ENCODE measurements at places on chromosomes 6 and 20.
A peak's percentile ranks its signal among the peaks of the same experiment; 100 is the strongest.

GRCh38 chr6:5990786-5991185 lies 15.9 kb downstream of the NRN1 start:
- no peak for DNase-seq

DNA sequence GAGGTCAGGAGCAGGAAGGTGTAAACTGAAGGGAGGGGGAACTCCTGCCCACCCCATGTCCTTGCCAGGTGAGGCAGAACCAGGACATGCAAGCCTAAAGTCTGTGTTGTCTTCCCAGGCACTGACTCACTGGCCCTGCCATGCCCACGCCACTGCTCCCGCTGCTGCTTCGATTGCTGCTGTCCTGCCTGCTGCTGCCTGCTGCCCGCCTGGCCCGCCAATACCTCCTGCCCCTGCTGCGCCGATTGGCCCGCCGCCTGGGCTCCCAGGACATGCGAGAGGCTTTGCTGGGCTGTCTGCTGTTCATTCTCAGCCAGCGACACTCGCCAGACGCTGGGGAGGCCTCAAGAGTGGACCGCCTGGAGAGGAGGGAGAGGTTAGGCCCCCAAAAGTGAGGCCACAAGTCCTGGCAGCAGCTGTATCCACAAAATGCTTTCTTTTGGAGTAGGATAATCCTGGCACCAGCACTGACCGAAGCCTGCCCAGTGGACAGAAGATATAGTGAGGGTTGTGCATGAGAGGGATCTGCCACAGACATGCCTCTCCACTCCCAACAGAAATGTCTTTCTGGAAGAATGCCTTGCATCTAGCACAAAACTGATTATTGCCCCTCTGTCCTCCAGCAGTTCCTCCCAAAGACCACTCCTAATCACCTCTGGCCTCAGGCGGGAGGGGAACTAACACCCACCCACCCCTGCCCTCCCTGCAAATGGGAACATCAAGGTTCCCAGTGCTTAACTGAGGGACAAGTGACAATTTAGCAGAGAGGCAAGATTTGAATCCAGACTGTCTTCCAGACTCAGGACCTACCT lies 812 bp downstream of the MYMX start:
- peak; percentile 55 for DNase-seq

- peak; percentile 37 for DNase-seq
These were observed 93.0 kb upstream of the POPDC3 start for GRCh38 chr6:105272786-105273185.

GRCh38 chr6:114052141-114052540 lies 81.2 kb upstream of the HDAC2 start:
- no peak for DNase-seq

- no peak for DNase-seq
These were observed 797 bp upstream of the ZNF133 start for GRCh38 chr20:18287546-18287914.

- DNase-seq, result no peak
These were observed 307.1 kb upstream of the FLRT3 start for GRCh38 chr20:14644306-14645097.

DNA sequence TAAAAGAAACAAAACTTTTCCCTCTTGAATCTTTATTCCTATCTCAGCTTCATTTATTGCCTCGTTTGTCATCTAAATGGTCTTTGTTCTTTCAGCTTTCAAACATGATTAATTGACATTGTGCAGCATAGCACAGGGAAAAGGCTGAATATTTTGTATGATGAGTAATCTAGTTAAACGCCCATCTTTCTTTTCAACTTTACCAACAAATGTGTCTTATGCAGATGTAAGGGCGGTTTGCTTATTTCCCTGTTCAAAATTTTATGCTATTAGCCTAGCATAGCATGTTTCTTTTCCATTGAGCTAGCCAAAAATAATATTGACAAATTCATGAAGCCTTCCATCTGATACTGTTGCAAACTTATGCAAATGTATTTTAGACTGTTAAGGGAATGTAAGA lies 176.4 kb upstream of the AKAP12 start:
- DNase-seq, result no peak

- no peak for DNase-seq
These were observed 101.4 kb downstream of the LIN28B start for GRCh38 chr6:105058316-105058715.

DNA sequence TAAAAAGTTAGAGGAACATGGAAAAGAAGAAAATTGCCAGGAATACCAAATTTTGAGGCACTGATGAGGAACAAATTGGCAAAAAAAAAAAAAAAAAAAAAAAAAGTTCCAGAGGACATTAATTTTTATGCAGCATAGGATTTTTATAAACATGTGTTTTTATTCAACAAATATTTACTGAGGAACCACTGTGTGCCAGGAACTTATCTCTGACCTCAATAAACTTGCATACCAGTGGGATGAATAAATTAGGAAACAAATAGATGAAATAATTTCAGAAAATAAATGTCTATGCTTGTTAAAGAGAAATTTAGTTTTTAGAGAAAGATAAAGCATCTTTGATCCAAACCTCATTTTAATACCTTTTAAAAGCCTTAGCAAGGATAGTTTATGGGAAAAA lies 175.1 kb downstream of the PDE10A start:
- DNase-seq, result no peak

- no peak for DNase-seq
These were observed 95.4 kb downstream of the MKKS start for GRCh38 chr20:10338426-10339180.

DNA sequence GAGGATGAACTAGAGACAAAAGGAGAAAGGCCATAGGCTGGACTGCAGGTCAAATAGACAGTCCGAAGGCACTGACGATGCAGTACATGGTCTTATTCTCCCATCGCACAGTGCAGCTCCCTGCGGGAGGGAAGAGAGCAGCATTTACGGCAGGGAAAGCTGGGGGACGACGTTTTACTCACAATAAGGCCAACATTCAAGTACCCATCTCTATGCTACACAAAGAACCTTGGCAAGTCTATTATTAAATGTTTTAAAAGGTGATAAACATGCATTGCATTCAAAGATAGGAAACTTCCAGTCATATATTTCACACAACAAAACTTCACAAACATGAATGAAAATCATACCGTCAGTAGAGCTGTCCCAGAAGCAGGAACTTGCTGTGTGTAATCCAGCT lies 7.8 kb downstream of the DYNLT1 start:
- no peak for DNase-seq

DNA sequence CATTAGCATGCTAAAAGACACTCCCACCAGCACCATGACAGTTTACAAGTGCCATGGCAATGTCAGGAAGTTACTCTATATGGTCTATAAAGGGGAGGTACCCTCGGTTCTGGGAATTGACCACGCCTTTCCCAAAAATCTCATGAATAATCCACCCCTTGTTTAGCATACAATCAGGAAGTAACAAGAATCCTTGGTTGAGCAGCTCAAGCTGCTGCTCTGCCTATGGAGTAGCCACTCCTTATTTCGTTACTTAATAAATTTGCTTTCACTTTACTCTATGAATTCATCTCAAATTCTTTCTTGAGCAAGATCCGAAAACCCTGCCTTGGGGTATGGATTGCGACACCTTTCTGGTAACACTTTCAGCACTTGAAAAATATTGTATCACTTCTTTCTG lies 243.0 kb downstream of the BMP2 start:
- DNase-seq, result no peak

GRCh38 chr6:45438849-45439406 lies 61.2 kb upstream of the SUPT3H start:
- no peak for DNase-seq

- DNase-seq, result no peak
These were observed 173.0 kb downstream of the GMDS start for GRCh38 chr6:2072453-2072852.

DNA sequence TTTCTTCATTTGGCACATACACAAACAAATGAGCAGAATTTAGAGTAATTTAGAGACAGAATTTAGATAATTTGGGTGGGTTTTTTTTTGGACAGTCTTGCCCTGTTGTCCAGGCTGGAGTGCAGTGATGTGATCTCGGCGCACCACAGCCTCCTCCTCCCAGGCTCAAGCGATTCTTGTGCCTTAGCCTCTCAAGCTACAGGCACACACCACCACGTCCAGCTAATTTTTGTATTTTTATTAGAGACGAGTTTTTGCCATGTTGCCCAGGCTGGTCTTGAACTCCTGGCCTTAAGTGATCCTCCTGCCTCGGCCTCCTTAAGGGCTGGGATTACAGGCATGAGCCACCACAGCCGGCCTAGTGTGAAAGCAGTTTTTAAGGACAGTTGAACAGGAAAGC lies 127.8 kb downstream of the MTHFD1L start:
- no peak for DNase-seq

DNA sequence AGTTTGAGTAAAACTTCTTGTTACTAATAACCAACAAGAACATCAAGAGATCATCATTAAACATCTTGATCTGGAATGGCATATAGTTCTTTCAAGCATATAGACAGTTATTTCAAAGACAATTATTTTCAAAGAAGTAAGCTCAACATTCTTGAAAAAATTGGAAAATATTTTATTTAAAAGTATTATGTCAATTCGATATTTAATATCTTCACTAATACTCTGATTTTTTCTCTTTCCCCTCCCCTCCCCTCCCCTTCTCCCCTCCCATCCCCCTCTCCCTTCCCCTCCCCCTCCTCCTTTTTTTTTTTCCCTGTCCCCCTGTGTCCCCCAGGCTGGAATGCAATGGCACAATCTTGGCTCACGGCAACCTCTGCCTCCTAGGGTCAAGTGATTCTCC lies 82.8 kb downstream of the SASH1 start:
- no peak for DNase-seq

DNA sequence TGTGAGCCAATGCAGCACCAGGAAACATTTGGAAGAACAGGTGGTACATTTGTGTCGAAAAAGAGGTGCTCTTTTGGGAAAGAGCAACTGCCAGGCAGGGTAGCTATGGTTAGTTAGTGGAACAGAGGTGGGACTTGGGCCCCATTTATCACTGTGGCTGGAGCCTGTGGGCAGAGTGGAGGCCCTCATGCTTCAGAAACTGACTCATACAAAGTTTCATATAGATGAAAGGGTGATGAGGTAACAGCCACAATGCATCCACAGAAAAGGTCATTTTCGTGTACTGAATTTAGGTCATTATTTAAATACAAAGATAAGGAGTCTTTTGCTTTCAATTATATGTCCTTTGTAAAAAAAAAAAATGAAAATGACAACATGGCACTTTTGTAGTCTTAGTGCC lies 76.4 kb upstream of the HS3ST5 start:
- DNase-seq, result no peak

GRCh38 chr6:170250455-170250854 lies 40.4 kb downstream of the DLL1 start:
- DNase-seq, result no peak

GRCh38 chr20:53331151-53331973 lies 262.3 kb downstream of the ZNF217 start:
- DNase-seq, result no peak

DNA sequence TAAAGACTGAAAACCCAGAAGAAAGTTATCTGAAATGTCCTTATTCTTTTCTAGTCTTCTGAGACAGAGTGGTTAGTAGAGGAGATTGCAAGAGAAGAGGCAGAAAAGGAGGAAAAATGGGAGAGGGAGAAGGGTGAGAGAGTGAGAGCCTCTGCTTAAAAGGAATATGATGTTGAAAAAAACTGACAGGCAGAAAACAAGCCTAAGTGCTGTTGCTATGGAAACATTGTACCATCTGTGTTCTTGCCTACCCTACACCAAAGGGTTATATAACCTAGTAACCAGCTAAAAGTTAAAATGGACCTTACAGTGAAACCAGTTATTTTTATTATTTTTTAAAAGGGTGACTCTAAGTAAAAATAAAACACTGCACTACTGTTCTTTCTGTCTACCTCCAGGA lies 28.3 kb upstream of the SH3BGRL2 start:
- peak; percentile 73 for DNase-seq

GRCh38 chr6:157607317-157608109 lies 215.5 kb upstream of the SNX9 start:
- no peak for DNase-seq

GRCh38 chr6:35776364-35777215 lies at the start of gene CLPSL2:
CLPSL2 (plus strand) TSS chr6:35776598; CDS start chr6:35776619, 21 bp downstream.
- DNase-seq, result no peak

- no peak for DNase-seq
These were observed 229.3 kb downstream of the GRM1 start for GRCh38 chr6:146258206-146258605.

DNA sequence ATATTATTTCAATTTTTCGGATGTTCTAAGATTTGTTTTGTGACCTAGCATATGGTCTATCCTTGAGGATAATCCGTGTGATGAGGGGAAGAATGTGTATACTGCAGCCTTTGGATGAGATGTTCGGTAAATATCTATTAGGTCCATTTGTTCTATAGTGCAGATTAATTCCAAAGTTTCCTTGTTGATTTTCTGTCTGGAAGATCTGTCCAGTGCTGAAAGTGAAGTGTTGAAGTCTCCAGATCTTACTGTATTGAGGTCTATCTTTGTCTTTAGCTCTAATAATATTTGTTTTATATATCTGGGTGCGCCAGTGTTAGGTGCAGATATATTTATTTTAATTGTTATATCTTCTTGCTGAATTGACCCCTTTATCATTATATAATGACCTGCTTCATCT lies 32.2 kb upstream of the SNAP91 start:
- no peak for DNase-seq

DNA sequence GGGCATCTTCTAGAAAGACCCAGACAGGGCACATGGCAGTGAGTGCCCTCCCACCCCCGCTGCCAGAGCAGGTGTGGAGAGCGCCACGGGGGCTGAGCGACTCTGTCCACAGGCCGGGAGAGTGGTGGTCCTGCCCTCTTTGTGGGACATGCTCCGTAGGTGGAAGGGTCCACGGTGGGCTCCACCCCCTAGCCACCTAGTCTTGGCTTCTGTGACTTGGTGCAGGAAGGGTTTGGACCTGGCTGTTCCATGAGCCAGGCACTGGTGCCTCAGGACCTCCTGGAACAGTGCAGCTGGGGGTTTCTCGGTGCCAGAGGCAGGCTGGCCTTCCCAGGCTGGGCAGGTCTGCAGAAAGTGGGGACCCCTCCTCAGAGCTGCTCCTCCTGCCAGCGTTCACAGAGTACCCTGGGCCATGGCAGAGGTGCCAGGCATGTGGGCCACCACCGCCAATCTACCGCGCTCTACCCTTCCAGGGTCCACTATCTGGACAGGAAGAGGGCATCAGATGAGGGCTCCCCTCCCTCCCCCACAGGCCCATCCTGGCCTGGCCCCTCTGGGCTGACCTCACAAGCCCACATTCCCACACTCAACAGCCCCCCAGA lies 23.0 kb downstream of the SLCO4A1 start:
- no peak for DNase-seq

DNA sequence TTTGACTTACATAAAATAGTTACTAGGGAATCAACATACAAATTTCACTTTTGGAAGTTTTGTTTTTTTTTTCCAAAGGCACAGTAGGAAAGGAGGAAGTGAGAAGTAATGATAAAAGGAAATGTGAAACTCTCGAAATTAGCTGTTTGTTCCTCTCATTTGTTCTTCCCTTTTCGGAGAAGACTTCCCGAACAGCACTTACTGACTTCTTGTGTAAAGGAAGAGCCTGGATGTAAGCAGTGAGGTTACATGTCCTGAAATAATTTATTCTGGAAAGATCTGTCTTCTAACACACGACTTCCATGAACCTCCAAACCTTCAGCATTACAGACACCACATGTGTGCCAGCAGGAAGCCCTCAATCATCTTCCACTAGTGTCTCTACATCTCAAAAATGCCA lies 59.1 kb downstream of the KIF16B start:
- DNase-seq, result no peak

- no peak for DNase-seq
These were observed 83.2 kb downstream of the DLL1 start for GRCh38 chr6:170207586-170208181.

Measured in DMS 273 treated with DMSO at 0.1 percent for 48 hours (cell line).